ENCODE measurements at places on chromosomes 11 and 22. TPM values are rescaled to one million over a fixed set of nuclear protein-coding genes. Genes with fewer than 3 reads are reported as not detected.

Gene CECR2
- total RNA-seq, result 65.3 TPM

Gene KRTAP5-4
- total RNA-seq, result not detected

Gene SPON1
- 120 TPM for total RNA-seq

Gene MIOX
- not detected for total RNA-seq

DNA sequence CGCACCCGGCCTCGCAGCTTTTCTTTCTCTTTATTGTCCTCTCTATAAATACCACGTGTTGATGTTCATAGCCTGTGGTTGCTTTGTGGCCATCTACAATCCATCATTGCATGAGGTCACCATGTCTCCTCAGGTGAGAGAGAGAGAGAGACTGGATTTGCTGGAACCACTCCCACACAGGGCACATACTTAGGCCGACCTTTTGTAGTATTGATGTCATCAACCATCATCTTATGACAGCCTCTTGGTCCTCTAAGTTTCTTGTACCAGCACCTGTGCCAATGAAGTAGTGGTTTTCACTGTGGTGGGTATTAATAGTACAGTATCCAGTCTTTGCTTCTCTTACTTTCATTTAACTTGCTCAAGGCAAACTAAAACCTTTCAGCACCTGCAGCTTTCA is 22.8 kb upstream of the P2RY6 start:
- DNase-seq, result no peak

Gene PKDREJ
- total RNA-seq, result not detected

GRCh38 chr11:127651888-127652221 is 651.3 kb upstream of the KIRREL3 start:
- DNase-seq, result no peak

Gene RAG2
- total RNA-seq, result not detected

Gene CHEK1
- total RNA-seq, result 57.0 TPM

All from endothelial cell (in vitro differentiated cells).